ENCODE measurements at places on chromosomes 2 and 18.

GRCh38 chr2:201932511-201932910, 101.1 kb upstream of the FZD7 start:
- no peak for DNase-seq

DNA sequence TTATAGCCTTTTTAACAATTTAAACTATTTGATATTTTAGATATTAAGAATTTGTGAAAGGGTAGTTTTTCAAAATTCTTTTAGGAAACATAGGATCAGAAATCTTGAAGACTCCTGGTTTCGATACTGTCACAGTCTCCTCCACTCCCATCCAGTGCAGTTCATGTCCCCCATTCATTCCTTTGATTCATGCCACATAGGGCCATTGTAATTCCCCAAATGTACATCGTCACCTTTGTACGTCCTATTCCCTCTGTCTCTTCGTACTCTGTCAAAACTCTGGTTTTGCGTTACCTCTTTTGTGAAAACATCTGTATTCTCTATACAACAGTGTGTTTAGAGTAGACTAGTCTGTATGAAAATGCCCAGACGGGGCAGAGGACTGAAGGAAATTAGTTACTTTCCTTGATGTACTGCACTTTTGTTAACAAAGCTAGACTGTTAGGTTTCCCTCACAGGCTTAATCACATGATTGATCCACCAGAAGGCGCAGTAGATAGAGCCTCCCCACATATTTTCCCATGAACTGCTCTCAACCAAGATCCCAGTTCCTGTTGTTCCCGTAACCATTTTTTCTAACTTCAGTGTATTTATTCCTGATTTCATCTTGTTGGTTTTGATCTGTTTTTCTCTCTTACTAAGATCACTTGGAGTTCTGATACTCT, 2.5 kb downstream of the MRPL35 start:
- no peak for DNase-seq

DNA sequence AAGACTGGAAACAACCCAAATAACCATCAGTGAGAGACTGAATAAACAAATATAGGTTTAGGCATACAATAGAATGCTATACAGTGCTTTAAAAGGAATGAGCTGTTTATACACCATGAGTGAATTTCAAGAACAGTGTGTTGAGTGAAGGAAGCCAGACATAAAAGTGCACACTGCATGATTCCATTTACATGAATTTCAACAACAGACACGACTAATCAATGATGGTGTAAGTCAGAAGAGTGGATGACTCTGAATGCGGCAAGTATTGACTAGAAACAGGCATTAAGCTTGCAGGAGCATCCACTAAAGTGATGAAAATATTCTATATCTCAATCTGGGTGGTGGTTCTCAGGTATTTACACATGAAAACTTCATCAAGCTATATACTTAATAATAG, 142.7 kb upstream of the SLC39A10 start:
- no peak for DNase-seq

- peak; percentile 49 for DNase-seq
Measured at GRCh38 chr2:170820757-170821530, 4.3 kb downstream of the GAD1 start.

All from CD4-positive, alpha-beta T cell treated with Interleukin-2 at 100 ng/mL for 4 hours (primary cell).